ENCODE measurements at places on chromosomes 11 and 22.

- DNase-seq = no peak
Observed at GRCh38 chr22:19066531-19067271, 55.5 kb downstream of the DGCR2 start.

GRCh38 chr11:85133636-85134035, 493.5 kb downstream of the DLG2 start:
- DNase-seq = no peak

DNA sequence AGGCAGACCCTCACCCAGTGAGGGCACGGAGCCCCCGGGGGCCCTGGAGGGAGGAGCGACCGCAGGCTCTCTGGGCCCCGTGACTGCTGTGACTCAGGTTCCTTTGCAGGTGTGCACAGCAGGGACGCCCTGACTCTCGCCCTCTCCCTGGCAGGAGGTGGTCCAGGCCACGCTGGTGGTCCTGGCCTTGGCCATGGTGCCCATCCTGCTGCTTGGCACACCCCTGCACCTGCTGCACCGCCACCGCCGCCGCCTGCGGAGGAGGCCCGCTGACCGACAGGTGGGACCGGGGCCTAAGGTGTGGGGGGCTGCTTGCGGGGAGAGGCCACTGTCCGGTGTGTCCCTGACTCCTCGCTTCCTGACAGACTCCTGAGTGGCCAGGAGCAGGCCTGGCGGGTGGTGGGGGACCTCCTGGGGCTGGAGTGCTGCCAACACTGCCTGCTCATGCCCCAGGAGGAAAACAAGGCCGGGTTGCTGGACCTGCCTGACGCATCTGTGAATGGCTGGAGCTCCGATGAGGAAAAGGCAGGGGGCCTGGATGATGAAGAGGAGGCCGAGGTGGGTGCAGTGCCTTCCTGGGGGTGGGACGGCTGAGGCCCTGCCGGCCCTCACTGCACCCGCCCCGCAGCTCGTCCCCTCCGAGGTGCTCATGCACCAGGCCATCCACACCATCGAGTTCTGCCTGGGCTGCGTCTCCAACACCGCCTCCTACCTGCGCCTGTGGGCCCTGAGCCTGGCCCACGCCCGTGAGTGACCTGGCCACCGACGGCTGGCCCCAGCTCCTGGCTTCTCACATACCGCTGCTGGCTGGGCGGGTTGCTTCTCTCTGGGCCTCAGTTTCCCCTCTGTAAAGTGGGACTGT, 10.9 kb downstream of the TCIRG1 start:
- no peak for DNase-seq

DNA sequence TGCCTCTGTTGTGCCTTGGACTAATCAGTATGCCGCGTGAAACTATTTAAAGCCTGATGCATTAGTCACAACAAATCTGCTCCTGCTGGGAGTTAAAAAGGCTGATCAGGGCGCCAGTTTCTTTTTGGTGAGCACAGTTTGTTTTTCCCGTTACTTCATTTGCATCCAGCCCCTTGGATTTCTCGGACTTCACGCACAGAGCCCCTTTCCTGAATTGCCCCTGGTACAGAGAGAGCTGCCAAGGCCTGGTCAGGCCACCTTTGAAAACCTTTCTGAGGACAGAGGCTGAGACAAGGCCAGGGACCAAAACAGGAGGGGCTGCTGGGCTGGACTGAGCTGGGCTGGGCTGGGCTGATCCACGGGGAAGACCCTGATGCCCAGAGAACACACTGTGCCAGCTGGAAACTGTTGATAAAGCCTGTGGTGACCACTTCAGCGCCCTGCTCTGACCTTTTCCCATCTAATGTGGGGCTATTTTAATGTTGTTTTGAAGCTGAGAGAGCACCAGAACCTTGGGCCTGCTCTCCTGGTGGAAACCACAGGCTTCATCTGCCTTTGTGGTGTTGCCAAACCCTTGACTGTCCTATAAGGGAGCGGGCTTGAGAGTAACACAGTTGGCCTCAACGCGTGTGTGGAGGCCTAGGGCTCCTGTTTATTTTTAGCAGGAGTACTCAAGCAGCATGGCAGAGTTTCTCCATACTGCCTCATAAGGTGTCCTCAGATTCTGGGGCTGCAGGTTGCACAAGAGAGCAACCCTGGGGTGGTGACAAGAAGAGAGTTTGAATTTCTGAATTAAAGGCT, 44.2 kb downstream of the NAV2 start:
- DNase-seq = no peak

DNA sequence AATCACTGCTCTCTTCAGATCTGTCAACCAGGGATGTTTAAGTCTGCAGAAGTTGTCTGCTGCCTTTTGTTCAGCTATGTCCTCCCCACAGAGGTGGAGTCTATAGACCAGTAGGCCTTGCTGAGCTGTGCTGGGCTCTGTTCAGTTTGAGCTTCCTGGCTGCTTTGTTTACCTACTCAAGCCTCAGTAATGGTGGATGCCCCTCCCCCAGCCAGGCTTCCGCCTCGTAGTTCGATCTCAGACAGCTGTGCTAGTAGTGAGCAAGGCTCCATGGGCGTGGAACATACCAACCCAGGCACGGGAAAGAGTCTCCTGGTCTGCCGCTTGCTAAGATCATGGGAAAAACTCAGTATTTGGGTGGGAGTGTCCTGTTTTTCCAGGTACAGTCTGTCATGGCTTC, 27.6 kb upstream of the CASP12 start:
- DNase-seq = no peak

DNA sequence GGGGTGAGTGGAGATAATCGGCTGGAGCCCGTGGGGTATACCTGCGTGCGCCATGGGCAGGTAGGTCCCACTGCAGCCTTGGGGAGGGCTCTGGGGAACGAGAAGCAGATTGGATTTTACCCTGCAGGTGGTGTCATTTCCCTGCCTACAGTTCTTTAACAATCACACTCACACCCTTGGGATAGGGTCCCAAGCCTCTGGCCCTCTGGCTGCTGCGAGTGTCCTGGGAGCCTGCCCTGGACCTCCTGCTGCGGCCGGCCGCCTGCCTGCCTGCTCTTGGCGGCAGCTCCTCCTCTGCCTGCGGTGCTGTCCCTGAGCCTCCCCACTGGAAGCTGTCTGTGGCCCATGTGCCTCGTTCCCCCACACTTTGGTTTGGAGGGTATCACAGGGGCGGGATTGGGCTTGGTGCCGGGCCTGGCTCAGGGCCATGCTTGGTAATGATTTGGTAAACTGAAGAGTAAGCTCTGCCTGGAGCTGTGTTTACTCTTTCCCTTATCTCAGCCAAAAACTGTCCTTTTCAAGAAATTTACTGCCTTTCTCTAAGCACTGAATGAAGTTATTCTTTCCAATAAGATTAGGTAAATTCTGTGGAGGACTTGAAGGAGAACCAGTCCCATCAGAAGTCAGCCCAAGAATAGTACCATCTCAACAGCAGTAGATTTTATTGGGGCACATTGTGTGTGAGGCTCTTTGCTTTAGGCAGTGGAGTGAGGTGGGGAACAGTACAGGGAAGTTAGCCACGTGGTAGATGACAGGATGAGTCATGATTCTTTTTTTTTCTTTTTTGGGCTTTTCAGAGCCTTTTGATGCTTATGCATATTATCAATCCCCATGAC, 53.7 kb downstream of the TBC1D22A start:
- DNase-seq = no peak

- no peak for DNase-seq
Observed at GRCh38 chr11:68659158-68659921, 25.0 kb upstream of the GAL start.

DNA sequence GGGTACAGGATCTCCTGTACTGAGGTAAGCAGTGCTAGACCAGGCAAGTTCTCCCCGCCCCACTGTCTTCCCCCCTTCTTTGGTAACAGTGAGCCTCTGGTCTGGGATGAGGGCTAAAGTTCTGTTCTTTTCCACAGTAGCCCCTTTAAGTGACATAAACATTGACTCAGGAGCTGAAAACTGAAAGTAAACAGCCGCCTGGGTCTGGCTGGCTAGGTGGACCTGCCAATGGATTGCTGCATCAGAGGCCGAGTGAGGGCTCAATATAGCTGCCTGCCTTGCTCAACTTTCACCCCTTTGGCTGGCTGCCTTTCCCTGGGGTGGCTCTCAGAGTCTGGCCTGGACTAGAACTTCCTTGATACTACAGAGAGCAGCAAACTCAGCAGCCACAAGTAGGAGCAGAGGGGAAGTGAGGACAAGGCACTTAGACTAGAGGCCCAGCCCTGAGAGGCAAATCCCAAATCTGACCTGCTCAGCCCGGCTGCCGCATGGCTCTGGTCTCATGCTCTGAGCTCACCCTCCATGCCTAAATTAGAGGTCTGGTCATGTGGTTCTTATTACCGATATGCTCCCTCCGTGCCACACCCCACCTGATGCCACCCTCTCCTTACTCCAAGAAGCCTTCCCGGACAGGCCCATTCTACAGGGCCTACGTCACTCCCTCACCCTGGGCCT, 9.6 kb upstream of the UCP3 start:
- DNase-seq = no peak

- no peak for DNase-seq
Observed at GRCh38 chr11:71456831-71457230, 3.8 kb downstream of the NADSYN1 start.

- DNase-seq = no peak
Observed at GRCh38 chr11:125167954-125168835, 3.6 kb downstream of the PKNOX2 start.

All from GM12892 (cell line).